ENCODE measurements at places on chromosomes 2 and 18.

GRCh38 chr2:46800625-46801349, 114.8 kb downstream of the MCFD2 start:
- DNase-seq, result no peak
- H3K27me3 ChIP-seq, result no peaks in the 10 kb centered on the region
- H3K4me3 ChIP-seq, result no peak overlapping the region
- H3K4me1 ChIP-seq, result peaks cover 4% of the 10 kb centered on the region

GRCh38 chr2:79219383-79219988, 59.9 kb upstream of the REG3A start:
- H3K4me1 ChIP-seq, result no peaks in the 10 kb centered on the region
- no peak for DNase-seq
- no peaks in the 10 kb centered on the region for H3K36me3 ChIP-seq
- no peak overlapping the region for H3K27ac ChIP-seq

DNA sequence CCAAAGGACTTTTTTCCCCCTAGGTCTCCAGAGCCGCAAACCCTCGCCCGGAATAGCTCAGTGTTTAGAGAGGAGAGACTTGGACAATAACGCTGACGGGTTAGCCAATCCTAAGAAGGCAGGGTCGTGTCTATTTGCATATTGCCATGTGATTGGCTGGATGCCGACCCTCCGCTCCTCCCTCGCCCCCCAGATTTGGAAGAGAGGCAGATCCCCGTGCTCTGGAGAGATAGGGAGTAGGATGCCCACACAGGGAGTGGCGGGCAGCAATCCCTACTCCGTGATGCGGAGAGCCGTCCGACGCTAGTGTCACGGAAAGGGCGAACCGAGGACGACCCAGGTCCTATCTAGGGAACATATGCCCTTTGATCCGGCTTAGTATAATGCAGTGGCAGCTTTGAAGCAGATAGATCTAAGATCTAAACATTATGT, 1.4 kb downstream of the WNT6 start:
- H3K4me1 ChIP-seq, result peaks cover 40% of the 10 kb centered on the region
- H3K4me3 ChIP-seq, result peak overlapping the region; percentile 52
- peak; percentile 77 for DNase-seq
- H3K27me3 ChIP-seq, result peaks cover 88% of the 10 kb centered on the region
- H3K27ac ChIP-seq, result no peak overlapping the region

DNA sequence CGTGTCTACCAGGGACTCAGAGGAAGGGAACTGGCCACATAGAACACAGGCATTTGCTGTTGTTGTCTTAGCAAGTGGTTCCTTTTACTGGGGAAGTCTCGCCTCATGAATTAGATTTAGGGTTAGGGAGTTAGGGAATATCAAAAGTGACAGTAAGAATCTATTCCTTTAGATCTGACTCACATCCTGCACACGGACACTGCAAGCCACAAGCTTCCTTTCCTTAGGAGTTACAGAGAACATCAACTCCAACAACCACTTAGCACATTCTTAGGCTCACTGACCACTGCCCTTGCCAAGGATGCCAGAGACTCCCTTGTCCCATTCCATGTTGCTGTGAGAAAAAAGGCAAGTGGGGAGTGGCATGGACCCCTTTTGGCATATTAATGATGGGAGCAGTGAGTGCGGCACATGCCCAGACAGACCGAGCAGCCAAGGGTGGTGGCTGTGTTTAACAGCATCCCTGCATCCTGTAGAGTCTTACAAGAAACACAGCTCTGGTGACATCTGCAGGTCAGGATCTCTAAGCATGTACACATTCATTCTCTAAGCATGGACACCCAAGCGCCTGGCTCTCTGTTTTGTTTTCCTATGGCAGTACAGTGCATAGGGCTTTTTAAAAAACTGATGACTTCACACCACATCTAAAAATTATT, 745.6 kb upstream of the RAB6C start:
- no peak overlapping the region for H3K4me3 ChIP-seq
- DNase-seq, result no peak
- no peak overlapping the region for H3K27ac ChIP-seq
- no peaks in the 10 kb centered on the region for H3K4me1 ChIP-seq

DNA sequence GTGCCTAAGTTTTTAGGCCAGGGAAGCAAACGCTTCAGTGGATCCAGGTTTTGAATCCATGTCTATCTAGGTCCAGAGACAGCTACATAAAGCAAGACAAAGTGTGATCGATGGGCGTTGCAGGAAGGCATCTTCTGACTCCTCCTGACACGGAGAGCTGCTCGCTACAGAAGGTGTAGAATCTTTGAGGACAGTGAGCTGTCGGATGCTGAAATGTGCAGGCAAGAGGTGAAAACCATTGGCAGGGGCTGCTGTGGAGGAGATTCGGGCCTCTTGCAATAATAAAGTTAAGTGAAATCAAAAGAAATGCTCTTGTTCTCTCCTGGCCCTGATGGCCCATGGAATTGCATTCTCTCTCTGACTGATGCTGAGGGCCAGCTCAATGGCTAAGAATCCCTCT, 336.2 kb downstream of the CYRIA start:
- DNase-seq, result no peak
- no peak overlapping the region for H3K4me3 ChIP-seq

- H3K4me1 ChIP-seq, result peaks cover 61% of the 10 kb centered on the region
- peak within 1 kb of the TSS; percentile 59 for H3K4me3 ChIP-seq
- peaks cover 44% of the 10 kb centered on the region for H3K27me3 ChIP-seq
- peak within 1 kb of the TSS; percentile 90 for H3K27ac ChIP-seq
- DNase-seq, result peak; percentile 91
These were observed at the start of gene ATOH8 for GRCh38 chr2:85753525-85754312. TSS of gene ATOH8 (plus strand) at chr2:85753991. CDS start at chr2:85754190, 199 bp downstream.

DNA sequence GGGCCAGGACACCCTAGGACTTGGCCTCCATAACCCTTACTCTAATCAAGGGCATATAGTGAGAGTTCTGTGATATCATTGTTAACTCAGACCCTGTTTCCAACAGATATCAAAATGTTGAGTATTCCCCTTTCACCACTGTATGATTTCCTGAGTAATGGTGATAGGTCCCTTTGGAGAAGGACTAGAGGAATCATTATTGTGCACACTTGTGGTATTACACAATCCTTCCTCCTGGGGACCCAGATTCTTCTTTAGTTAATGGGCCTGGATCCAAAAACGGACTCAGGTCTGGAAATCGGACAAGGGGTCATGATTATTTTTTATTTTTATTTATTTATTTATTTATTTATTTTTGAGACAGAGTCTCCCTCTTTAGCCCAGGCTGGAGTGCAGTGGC, 23.5 kb downstream of the PRKRA start:
- H3K4me3 ChIP-seq, result no peak overlapping the region
- H3K27ac ChIP-seq, result no peak overlapping the region
- no peaks in the 10 kb centered on the region for H3K27me3 ChIP-seq
- no peak for DNase-seq

DNA sequence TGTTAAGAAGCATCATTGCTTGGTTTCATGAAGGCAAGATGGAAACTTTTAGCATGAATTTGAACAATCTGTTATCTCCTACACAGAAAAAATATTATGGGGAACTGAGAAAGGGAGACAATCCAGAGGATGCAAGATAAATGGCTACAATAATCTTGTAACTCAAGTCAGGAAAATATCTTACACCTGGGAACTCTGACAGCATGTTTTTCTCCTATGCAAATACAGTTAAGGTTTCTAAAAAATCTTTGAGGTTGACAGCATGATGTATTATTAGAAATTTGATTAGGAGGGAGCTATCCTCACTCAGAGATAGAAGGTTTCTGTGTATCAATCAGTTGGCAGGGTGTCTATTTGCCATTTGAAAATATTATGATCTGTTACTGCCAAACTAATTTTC, 75.6 kb downstream of the GPD2 start:
- no peaks in the 10 kb centered on the region for H3K4me1 ChIP-seq
- no peaks in the 10 kb centered on the region for H3K27me3 ChIP-seq
- no peak overlapping the region for H3K27ac ChIP-seq
- peaks cover 15% of the 10 kb centered on the region for H3K36me3 ChIP-seq
- no peak for DNase-seq

- H3K27me3 ChIP-seq, result no peaks in the 10 kb centered on the region
- H3K36me3 ChIP-seq, result no peaks in the 10 kb centered on the region
- H3K4me1 ChIP-seq, result peaks cover 48% of the 10 kb centered on the region
- peak overlapping the region; percentile 85 for H3K4me3 ChIP-seq
- peak overlapping the region; percentile 96 for H3K27ac ChIP-seq
These were observed 925 bp downstream of the SOS1 start for GRCh38 chr2:39119732-39120520.

DNA sequence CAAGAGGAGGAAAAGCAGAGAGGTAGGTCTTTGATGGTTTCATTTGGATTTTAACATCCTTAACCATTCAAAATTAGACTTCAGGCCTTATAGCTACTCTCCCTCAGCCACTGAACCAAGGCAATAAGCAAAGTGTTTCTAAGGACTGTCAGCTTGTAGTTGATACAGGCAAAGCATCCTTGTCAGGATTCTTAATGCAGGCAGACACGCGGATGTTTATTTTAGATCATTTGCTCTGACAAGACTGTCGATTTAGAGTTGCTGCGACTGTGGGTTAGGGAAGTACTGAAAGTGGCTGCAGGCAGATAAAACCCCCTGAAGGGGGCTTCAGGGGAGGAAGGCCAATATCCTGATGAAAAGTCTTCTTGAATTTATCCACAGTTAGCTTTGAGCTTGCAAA, 46.6 kb downstream of the CDH20 start:
- DNase-seq, result no peak
- no peak overlapping the region for H3K4me3 ChIP-seq
- H3K27me3 ChIP-seq, result no peaks in the 10 kb centered on the region

- DNase-seq, result no peak
- H3K4me1 ChIP-seq, result peaks cover 18% of the 10 kb centered on the region
- no peak overlapping the region for H3K4me3 ChIP-seq
- H3K27ac ChIP-seq, result no peak overlapping the region
These were observed 1.8 kb downstream of the MPV17 start for GRCh38 chr2:27320958-27321543.

- no peak overlapping the region for H3K4me3 ChIP-seq
- peaks cover 48% of the 10 kb centered on the region for H3K4me1 ChIP-seq
- H3K36me3 ChIP-seq, result no peaks in the 10 kb centered on the region
These were observed 2.1 kb downstream of the SOX11 start for GRCh38 chr2:5694306-5694705.

GRCh38 chr2:197204519-197205250, 105.9 kb downstream of the ANKRD44 start:
- peaks cover 20% of the 10 kb centered on the region for H3K4me1 ChIP-seq
- H3K27me3 ChIP-seq, result no peaks in the 10 kb centered on the region
- H3K27ac ChIP-seq, result no peak overlapping the region
- no peaks in the 10 kb centered on the region for H3K36me3 ChIP-seq
- no peak for DNase-seq
- no peak overlapping the region for H3K4me3 ChIP-seq

DNA sequence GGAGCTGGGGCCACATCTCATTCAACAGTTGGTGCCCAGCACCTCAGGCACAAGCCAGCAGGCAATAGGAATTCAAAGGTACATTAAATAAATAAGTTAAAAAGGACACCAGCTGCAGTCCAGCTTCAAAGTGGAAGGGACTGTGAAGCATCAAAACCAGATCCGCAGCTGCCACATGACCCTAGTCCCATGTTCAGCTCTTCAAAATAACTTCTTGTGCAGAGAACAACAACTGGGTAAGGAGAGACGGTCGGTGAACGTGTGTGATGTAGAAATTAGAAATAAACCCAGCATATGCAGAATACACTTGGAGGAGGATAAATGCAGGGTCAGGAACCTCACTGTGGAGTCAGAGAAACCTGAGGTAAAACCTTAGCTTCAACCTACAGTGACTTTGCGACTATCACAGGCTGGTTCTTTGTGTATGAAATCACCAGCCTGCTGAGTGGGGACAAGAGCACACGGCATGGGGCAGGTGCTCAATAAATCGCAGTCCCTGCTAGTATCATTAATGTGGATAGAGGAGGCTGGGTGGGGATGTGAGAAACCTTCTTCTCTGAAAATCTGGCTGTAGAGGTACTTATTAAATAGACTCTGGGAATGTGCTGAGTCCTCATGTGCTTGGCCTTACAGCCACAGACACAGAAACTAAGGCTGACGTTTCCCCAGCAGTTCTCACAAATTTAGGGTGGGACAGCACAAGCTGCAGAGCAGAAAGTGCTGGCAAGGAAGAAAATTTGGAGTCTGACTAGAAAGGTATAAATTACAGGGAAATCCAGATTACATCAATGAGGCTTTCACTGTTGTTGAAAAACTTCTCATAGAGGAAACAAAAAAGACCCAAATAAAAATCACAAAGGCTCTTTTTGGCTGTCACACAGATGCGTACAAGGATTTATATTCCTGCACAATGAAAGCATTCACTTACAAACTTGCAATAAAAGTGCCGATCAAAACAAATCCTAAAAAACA, 20.7 kb downstream of the FBXO15 start:
- no peak for DNase-seq
- no peaks in the 10 kb centered on the region for H3K27me3 ChIP-seq
- no peak overlapping the region for H3K27ac ChIP-seq
- no peaks in the 10 kb centered on the region for H3K36me3 ChIP-seq
- H3K4me1 ChIP-seq, result no peaks in the 10 kb centered on the region

- peak overlapping the region; percentile 95 for H3K27ac ChIP-seq
- DNase-seq, result no peak
- H3K36me3 ChIP-seq, result no peaks in the 10 kb centered on the region
- H3K4me1 ChIP-seq, result peaks cover 39% of the 10 kb centered on the region
These were observed 1.5 kb downstream of the ACSL3 start for GRCh38 chr2:222862106-222862908.

GRCh38 chr2:239220981-239221396, 179.8 kb downstream of the HDAC4 start:
- H3K4me1 ChIP-seq, result peaks cover 59% of the 10 kb centered on the region
- H3K36me3 ChIP-seq, result no peaks in the 10 kb centered on the region
- H3K27ac ChIP-seq, result peak overlapping the region; percentile 91
- no peak overlapping the region for H3K4me3 ChIP-seq
- no peaks in the 10 kb centered on the region for H3K27me3 ChIP-seq

DNA sequence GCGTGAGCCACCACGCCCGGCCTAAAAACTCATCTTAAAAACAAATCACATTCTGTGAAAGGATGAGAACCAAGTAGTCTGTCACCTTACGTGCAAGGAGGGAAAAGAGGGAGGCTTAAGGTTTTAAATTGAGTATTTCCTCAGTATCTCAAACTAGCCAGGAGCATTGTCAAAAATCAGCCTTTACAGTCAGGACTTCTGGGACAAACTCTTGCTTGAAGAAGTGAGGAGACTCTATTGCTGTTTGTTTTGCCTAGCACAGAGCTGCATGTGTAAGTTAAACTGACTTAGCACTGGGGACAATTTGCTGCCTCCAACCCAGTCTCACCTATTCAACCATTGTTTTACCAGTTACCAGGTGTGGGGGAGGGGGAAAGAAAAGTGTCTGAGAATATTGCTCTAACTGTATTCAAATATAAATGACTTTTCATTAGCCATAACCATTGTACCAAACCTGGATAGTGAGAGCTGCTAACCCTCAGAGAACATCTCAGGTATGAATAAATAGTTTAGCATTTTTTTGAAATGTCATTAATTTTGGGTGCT, 3.6 kb downstream of the INO80D start:
- DNase-seq, result no peak
- no peaks in the 10 kb centered on the region for H3K27me3 ChIP-seq
- no peak overlapping the region for H3K27ac ChIP-seq
- peaks cover 22% of the 10 kb centered on the region for H3K4me1 ChIP-seq
- no peaks in the 10 kb centered on the region for H3K36me3 ChIP-seq

- H3K27me3 ChIP-seq, result no peaks in the 10 kb centered on the region
- no peak overlapping the region for H3K4me3 ChIP-seq
- H3K27ac ChIP-seq, result no peak overlapping the region
- H3K4me1 ChIP-seq, result peaks cover 2% of the 10 kb centered on the region
These were observed 102.4 kb downstream of the LDLRAD4 start for GRCh38 chr18:13320891-13321425.
